ENCODE measurements at places on chromosomes 13 and 19. TPM values are rescaled to one million over a fixed set of nuclear protein-coding genes. Genes with fewer than 3 reads are reported as not detected.
A peak's percentile ranks its signal among the peaks of the same experiment; 100 is the strongest.

Gene KIR3DL1
- total RNA-seq = not detected

Gene ZNF677
- total RNA-seq = 27.9 TPM

Gene RNF225
- not detected for total RNA-seq

Gene PSG3
- not detected for total RNA-seq

Gene SPTBN4
- 5.5 TPM for total RNA-seq

Gene CEACAM20
- not detected for total RNA-seq

GRCh38 chr19:16371540-16371986 is 46.9 kb downstream of the KLF2 start:
- peak; percentile 68 for DNase-seq

GRCh38 chr19:50184196-50184595 is 19.2 kb upstream of the MYH14 start:
- DNase-seq = no peak

- DNase-seq = peak; percentile 85
These were observed at the start of gene UBL5 for GRCh38 chr19:9827289-9828238. Gene UBL5, plus strand, starts transcription at chr19:9827918. Its CDS starts 420 bp downstream, at chr19:9828338.

- DNase-seq = peak; percentile 74
These were observed 2.9 kb upstream of the TLE6 start for GRCh38 chr19:2974342-2975041.

GRCh38 chr19:4034048-4035017 is 26.8 kb downstream of the PIAS4 start:
- DNase-seq = peak; percentile 61

DNA sequence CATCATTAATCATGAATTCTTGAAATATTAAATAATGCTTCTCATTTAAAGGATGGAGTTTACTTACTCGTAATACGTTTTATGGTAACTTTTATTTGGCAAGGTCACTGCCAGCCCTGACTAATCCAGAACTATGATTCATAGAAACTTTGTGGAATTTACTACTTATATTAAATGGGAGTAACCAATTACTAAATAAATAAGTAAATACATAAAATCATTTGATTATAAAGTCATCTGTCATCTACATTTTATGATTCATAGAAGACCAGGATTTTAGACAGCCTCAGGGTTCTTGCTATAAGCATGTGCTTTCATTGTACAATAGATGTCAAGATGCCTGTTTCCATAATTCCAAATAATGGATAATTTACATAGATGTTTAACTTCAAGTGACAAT is 611.1 kb downstream of the TBC1D4 start:
- no peak for DNase-seq

GRCh38 chr19:39398297-39398864 is 7.2 kb downstream of the MED29 start:
- peak; percentile 88 for DNase-seq

GRCh38 chr13:54433493-54434206 is 1405.0 kb downstream of the OLFM4 start:
- DNase-seq = no peak

GRCh38 chr13:29684441-29684840 is 89.0 kb upstream of the SLC7A1 start:
- no peak for DNase-seq

GRCh38 chr13:59337070-59337469 is 826.7 kb downstream of the DIAPH3 start:
- no peak for DNase-seq

DNA sequence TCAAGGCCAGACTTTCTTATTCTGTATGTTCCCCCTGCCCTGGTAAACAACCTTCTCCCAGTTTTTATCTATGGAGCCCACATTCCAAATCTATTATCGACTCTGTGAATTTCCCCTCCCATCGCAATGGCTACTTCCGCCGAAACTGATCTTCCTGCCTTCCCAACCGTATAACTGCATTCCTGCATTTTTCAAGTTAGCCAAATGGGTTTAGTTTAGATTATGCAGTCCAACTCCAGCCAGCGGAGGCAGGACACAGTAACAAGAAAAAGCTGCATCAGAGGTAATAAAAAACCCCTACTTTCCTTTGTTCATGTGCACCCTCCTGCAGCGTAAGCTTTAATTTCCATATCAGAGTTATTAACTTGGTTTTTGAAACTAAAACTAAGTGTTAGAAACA is 112.2 kb upstream of the ZNF91 start:
- DNase-seq = no peak

GRCh38 chr19:40424637-40425449 is 949 bp downstream of the SERTAD1 start:
- DNase-seq = peak; percentile 56

DNA sequence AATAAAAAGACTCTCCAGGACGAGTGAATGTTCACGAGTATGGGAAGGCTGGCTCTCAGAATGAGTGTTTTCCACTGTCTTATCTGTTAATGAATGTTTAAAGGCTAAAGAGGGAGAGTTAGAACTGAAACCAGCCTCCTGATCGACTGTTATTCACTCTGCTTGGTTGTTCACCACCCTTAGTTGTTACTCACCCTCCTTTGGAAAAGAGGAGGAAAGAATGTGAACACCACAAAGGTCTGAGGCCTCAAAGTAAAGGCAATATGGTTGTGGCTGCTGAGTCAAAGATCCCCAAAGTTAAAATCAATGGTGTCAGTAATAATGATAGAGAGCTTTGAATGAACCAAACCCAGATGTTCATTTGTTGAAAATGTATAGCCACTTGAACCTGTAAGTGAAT is 1793.2 kb upstream of the PCDH20 start:
- no peak for DNase-seq

DNA sequence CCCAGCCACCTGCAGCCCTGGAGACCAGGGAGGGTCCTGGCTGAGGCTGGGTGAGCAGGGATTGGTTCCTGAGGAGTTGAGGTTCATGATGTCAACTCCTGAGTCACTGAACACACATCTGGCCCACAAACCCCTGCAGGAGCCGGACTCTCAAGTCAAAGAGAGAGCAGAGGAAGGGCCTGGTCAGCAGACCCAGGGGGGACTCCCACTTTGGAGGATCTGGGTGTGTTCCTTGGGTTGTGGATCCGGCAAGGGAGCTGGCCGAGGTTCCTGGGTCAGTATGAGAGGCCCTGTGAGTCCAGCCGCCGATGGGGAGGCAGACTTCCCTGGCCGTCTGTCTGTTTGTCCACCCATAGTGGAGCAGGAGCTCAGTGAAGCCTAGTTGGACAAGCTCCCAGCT is 4.0 kb downstream of the SLC7A10 start:
- peak; percentile 25 for DNase-seq

DNA sequence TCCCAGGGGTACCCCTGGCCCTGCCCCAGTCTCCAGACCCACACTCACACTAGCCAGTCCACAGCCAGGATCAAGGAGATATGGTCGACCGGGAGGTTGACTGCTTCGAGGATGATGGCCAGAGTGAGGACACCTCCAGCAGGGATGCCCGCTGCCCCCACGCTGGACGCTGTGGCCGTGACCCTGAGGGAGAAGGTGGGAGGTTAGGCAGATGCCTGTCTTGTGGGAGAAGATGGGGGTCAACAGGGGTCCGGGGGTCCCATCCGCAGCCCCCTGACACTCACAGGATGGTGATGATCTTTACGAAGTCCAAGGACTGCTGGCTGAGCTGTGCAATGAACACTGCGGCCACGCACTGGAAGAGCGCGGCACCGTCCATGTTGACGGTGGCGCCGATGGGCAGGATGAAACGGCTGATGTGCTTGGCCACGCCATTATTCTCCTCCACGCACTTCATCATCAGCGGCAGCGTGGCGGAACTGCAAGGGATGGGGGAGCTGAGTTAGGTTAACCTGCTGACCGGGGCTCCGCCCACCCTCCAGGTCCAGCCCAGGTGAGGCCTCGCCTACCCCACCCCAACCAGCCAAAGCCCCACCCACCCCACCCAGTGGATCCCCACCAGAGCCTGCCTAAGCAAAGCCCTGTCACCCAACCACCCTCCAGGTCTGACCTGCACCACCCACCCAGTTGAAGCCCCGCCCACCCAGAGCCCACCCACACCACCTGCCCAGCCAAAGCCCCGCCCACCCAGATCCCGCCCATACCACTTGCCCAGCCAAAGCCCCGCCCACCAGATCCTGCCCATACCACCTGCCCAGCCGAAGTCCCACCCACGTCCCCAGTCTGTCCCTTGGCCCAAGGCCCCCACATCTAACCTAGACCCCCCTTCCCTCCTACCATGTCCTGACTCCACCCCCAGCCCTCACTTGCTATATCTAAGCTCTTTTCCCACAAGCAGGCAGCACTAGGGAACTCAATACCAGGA is 11.2 kb downstream of the SLC1A5 start:
- DNase-seq = no peak

DNA sequence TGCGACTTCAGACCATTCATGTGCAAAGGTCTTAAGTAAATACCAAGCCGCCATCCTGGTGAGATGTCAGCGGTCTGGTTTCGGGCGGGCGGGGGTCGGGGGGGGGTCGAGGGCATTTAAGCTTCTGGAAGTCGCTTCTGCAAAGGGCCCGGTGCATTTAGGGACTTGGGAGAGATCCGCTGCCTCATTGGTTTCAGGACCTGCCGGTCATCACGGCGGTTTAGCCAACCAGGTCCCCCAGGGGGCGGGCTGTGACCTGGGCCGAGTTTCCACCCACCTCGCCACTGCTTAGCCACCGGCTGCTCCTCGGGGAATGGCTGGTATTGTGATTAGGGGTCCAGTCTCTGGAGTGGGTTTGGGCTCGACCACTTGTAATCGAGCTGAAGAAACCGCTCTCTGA is 7.8 kb downstream of the ANKLE1 start:
- DNase-seq = peak; percentile 91

- no peak for DNase-seq
These were observed 56.9 kb downstream of the EDNRB start for GRCh38 chr13:77861741-77862140.

- no peak for DNase-seq
These were observed 790 bp upstream of the WDFY2 start for GRCh38 chr13:51583469-51583874.

DNA sequence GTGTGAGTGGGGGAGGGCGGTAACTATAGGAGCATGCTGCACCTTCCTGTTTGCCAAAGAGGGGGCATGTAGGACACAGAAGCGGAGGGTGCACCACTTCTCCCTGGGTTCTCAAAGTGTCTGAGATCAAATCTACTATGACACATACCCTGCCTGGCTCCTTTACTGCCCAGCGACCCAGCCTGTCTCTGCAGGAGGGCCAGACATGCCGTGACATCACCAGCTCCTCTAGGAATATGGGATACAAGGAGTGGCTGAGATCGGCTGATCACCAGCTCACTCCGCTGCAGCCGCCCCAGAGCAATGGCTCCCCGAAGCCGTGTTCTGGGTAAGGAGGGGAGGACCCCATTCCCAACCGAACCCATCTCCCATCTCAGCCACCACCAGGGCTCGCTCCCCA is 16.4 kb upstream of the IGFL1 start:
- DNase-seq = no peak

GRCh38 chr13:75442736-75443234 is 39.2 kb downstream of the TBC1D4 start:
- no peak for DNase-seq

GRCh38 chr13:59867867-59868266 is 295.9 kb downstream of the DIAPH3 start:
- DNase-seq = no peak

GRCh38 chr13:41678249-41678648 is 220.9 kb downstream of the RGCC start:
- no peak for DNase-seq

DNA sequence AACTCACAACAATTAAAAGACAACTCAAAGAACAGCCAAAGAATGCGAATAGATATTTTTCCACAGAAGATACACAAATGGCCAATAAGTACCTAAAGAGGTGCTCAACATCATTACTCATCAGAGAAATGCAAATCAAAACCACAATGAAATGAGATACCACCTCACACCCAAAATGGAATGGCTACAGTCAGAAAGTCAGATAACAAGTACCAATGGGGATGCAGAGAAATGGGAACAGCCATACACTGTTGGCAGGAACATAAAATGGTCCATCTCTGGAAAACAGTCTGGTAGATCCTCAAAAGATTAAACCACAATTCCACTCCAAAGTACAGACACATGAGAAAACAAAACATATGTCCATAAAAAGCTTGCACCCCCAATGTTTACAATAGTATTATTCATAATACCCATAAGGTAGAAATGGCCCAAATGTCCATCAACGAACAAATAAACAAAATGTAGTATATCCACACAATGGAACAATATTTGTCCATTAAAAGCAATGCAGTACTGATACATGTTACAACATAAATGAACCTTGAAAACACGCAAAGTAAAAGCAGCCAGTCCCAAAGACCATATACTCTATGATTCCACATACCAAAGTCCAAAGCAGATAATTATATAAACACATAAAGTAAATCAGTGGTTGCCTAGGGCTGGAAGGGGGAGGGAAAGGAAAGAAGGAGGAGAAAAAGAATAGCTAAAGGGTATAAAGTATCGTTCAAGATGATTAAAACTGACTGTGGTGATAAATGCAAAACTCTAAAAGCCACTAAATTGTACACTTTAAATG is 19.6 kb downstream of the USP12 start:
- DNase-seq = no peak

GRCh38 chr13:44661936-44662335 is 85.8 kb upstream of the TSC22D1 start:
- DNase-seq = no peak

DNA sequence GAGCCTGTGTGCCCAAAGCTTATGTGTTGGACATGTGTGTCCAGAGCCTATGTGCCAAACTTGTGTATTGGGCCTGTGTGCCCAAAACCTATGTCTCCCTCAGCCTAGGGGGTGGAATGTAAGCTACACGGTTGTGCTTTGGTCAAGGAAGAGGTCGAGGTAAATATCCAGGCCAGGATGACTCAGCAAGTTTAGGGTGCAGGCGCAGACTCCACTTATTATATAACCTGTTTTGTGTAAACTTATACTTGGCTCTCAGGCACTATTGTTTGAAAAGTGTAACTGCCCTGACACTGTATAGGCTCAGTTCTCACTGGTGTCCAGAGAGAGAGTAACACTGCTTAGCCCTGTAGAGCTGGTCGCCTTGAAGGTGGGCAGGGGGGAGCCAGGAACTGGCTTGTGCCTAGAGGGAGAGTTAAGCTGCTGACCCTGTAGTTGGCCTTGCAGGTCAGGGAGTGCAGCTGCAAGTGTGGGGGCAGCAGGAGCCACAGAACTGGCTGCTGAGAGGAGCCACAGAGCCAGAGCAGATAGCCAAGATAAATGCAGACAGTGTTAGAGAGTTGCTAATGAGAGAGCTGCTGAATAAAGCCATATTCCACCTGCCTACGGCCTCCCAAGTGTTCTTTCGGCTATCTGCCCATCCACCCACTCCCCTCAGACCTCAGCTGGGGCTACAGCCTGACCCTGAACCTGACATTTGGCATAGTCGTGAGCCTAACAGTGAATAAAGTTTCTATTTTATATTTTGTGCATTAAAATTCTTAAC is 517.2 kb upstream of the SLITRK1 start:
- DNase-seq = no peak

DNA sequence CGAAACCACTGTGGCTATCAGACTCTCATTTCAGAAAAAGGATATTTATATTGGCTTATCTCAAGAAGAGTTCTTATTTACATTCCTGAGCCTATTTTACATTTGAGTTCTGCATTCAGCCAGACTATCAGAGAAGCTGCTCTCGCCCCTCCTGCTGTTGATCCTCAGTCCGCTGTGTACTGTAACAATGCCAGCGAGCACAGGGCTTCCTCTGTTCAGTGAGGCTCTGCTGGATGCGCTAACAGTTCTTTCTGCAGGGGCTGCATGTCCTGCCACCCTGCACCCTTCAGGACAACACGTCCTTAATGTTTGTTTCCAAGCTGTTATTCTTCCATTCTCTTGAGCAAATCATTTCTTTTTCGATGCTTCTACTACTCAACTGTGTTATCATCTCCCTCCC is 463.7 kb upstream of the SGCG start:
- DNase-seq = peak; percentile 55

Measured in right cardiac atrium (tissue), 5 donors.